ENCODE measurements at places on chromosomes 3 and 15.

GRCh38 chr15:97961067-97961954, 808 bp downstream of the ARRDC4 start:
- no peak for DNase-seq

- DNase-seq, result no peak
These were observed 18.7 kb upstream of the PDE8A start for GRCh38 chr15:84962955-84963354.

DNA sequence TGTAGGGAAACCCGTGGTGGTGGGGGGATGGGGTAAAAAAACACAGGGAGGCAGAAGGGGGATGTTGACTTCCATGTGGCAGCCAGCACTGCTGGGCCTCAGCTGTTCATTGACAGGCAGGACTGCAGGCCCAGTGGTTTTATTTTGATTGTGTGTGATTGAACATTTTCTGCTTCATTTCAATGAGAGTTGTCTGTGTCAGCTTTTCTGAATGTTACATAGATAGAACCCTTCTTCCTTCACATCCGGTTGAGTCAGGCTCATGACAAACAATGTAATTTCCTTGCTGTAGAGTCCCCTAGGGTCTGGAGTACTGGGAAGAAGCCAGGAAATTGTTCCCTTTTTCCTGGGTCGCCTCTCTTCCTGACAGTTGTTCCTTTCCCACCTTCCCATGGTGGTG, 8.2 kb upstream of the RPP25 start:
- no peak for DNase-seq

GRCh38 chr3:110736332-110736731, 335.3 kb upstream of the NECTIN3 start:
- no peak for DNase-seq

DNA sequence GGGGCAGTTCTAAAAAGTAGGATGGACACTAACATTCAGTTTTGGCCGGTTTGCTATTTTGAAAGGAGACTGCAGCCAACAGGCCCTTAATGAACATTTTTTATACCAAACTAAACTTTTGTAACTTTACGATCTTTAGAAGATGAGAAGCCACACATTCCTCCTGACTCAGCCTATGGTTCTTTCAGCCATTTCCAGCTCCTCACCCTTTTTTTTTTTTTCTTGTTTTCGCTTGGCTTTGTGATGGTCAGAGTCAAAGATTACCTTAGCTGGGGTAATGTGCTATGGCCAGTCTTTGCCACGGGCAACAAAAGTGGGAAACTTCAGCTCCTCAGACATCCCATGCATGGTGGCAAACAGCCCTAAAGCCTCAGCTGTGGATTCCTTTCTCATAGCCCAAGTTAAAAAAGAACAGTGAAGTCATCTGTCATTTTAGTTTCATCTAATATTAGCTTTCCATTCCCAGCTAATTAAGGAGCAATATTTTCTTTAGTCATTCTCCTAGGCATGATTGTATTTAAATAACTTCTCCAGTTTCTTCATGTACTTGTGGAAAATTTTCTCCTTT, 368.7 kb downstream of the MFSD1 start:
- no peak for DNase-seq

GRCh38 chr3:177523872-177524438, 326.7 kb upstream of the TBL1XR1 start:
- no peak for DNase-seq

DNA sequence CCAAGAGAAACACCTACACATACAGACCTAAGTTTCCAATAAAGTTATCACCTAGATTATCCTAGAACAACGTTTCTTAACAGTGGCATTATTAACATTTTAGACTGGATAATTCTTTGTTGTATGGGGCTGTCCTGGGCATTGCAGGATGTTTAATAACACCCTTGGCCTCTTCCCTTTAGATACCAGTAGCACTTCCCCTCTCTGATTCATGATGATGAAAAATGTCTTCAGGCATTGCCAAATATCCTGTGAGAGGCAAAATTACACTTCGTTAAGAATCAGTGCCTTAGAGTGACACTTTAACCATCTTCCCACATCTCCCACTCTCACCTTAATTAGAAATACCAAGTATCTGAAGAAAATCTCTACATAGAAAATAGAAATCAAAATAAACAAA, 352.6 kb downstream of the CGGBP1 start:
- no peak for DNase-seq

DNA sequence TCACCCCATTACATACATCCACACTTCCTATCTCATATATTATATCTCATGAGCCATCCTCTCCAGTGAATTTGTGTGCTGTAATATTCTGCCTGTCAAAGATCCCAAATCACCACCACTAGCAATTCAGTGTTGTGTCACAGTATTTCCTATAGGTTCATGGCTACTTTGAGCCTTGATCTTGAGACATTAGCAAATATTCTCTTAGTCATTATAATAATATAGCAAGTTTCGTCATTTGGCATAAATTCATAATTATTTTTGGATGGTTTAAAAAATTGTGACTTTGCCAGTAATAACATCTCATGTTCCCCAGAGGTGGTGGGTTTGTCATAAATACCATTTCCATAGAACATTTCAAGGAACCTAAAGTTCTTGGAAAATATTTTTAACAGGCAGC, 47.7 kb downstream of the CMSS1 start:
- no peak for DNase-seq

DNA sequence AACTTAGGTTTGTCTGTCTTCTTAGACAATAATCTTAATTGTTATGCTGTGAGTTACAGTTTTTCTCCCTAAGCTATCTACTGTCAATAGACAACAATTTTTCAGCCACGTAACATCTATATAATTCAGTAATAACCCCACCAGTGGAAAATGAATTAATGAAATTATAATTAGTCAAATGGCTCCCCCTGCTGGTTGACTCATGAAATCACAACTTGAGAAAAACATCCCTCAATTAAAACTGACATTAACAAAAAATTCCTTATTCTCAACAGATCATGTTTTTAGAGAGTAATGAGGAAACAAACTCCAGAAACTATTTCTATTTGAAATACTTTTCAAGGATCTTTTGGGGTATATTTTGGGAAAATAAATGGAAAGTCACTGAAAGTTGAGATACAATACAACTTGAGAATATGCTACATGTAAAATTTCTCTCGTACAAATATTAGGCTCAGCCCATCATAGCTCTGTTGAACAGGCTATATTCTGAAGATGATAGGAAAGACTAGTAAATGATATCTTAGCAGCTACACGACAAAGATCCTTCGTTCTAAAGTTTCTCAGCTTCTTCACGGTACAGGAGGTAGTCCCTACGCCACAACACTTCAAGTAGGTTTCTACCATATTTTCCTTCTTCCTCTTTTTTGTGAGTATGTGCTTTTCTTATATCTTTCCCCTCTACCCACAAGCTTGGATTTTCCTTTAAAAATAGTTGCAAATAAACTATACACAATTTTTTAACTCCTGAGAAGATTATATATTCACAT, 20.7 kb downstream of the PPP1R2 start:
- DNase-seq, result peak; percentile 52

GRCh38 chr15:94722024-94722636, 490.8 kb downstream of the MCTP2 start:
- DNase-seq, result no peak

GRCh38 chr3:175851541-175851940, 992.4 kb downstream of the NAALADL2 start:
- no peak for DNase-seq

GRCh38 chr3:54507876-54508460, 385.6 kb downstream of the CACNA2D3 start:
- DNase-seq, result no peak

DNA sequence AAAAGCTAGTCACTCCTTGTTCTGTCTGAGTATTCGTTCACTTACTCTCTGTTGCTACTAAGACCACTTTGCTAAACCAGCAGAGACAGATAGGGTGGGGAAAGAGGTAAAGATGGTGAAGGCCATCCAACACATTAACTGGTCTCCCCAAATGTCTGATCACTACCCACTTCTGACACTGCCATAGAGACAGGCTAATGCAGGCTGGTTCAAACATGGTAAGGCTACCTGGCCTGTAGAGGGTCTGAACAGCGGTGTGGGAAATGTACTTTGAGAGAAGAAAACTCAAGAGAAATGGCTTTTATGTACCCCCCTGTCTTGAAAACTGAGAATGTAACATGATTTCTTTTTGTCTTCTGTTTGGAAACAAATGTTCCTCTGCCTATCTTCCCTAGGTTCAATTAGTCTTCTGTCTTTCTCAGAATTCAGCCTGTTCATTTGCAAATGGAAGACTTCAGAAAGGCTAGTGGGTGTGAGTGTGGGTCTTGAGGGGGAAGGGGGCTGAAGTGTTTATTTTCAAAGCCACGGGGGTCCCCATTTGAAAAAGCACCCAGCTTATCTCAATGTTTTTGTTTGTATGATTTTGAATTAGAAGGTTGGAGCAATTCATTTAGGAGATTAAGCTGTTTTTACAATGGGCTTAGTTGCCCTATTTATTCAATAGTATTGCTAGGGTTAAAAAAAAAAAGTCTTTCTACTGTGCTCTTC, 15.8 kb downstream of the ALDH1A2 start:
- no peak for DNase-seq

- peak; percentile 26 for DNase-seq
These were observed 54.3 kb upstream of the SNRPA1 start for GRCh38 chr15:101349047-101349951.

GRCh38 chr3:194009892-194010533, 125.9 kb upstream of the HES1 start:
- DNase-seq, result no peak

DNA sequence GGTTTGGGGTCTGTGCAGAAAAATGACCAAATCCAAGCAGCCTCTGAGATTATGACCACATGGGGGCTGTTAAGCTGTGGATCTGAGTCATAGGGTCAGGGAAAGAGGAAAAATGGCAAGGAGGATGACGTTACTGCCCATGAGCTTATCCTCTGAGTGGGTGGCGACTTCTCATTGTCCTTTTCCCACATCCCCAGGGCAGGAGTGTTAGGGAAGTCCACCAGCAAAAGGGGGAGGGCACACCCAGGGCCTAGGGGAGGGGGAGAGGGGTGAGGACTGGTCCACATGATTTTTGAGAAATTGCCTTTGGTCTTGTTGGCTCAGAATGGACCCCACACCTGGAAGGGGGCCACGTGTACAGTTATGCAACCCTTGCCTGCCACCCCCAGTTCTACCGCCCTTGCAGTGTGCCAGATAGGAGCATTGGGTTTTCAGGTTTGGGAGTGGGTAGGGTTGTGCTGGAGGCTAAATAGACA, 2.6 kb downstream of the CD276 start:
- no peak for DNase-seq

DNA sequence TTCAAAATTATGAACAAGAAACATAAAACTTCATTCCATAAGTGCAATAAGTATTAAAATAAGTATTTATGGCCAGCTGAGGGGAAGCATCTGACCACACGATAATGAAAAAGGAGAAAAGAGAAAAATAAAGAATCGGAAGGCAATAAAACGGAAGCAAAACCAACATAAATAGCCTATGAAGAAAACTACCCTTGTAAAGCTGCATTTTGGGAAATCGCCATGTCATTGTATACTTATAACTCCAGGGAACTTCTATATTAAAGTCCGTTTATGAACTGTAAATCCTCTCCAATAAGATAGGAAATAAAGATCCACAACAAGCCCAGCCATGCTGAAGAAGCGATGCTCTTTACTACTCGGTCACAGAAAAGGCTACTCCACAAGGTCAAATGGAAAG, 47.7 kb downstream of the MORC1 start:
- DNase-seq, result no peak

GRCh38 chr3:56477646-56478045, 9.4 kb upstream of the ERC2 start:
- DNase-seq, result no peak

DNA sequence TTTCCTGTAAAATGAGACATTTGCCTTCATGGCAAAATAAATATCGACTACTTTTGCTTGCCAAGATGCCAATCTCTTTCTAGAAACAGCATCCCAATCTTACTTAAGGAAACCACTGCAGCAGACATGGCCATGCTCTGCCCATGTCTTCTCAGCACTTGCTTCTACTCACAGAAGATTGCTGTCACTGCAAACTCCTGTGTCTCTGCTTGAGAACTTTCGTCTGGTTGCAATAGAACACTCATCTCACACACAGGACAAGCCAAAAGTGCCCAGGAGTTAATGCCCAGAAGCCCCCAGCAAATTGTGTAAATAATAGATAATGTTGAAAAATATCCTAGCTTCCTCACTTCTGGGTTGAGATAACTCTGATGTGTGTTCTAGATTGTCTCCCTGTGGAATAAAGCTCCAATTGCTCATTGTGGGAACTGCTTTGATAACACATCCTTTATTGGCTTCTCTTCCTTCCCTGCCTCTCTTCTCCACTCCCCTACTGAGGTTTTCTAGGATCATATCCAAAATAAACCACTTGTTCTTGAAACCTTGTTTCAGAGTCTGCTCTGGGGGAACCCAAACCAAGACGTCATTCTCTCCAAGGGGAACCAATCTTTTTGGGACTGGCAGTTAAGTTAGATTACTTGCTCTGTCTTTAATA, 156.3 kb upstream of the STRIT1 start:
- no peak for DNase-seq

DNA sequence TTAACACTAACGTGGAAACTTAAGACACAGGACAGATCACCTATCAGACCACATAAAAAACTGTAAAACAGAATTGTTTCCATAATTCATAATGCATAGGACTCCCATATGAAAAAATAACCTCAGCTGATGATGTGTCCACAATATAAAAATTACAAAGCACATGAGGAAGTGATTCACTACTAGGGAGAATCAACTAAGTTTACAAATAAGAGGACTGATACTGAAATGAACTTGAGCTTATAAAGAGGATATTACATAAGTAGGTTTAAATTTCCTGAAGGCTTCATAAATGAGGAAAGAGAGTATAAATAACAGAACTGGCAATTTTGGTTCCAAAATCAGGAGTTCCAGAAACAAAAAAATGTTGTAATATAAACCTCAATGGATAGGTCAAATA, 111.9 kb downstream of the SAMMSON start:
- DNase-seq, result no peak

- DNase-seq, result peak; percentile 77
These were observed 145.2 kb downstream of the P3H2 start for GRCh38 chr3:189975391-189975990.

All from SK-N-MC (cell line).